ENCODE measurements at places on chromosomes 12 and 14. TPM values are rescaled to one million over a fixed set of nuclear protein-coding genes. Genes with fewer than 3 reads are reported as not detected.

DNA sequence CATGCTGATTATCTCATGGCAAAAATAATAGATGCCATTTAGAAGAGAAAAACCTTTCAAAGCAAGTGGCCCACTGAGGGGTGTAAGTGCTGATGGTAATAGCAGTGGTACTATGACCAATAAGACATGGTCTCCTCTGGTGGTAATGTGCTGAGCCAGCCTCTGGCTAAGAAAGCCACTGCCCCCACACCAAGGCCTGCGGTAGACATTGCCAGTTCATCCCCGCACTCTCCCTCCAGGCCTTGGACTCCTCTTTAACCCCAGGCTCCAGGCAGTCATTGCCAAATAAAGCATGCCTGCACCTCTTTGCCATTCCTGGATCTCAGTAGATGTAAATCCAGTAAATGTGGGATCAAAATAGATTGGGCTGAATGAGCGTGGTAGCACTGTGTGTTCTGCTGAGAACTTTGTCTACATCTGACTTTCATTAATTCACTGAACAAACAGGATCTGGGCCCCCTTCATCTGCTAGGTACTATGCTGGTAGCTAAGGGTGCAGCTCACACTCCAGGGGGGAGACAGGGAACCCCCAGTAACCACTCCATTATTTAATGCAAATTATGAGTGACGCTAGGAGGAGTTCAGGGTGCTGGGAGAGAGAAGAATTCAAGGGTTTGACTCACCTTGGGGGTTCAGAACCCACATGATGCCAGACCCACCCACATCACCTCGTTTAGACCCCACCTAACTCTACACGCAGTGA, 89.3 kb downstream of the BCL11B start:
- DNase-seq, result no peak

DNA sequence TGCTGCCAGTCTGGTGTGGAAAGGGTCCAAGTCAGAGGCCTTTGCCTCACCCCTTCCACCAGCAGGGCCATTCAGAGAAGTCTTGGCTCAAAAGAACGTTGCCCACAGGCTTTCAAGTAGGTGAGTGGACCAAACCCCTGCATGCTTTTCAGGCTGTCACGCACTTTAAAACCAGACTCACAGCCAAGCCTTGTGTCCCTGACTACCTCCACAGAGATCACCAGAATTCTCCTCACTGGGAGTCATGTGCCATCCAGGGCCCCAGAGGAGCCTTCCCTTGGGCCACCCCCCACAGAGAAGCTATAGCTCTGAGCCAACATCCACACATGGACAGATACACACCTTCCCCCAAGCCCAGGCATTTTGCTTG, 283.1 kb downstream of the DPF3 start:
- DNase-seq, result no peak

Gene CLEC4D
- not detected for total RNA-seq

DNA sequence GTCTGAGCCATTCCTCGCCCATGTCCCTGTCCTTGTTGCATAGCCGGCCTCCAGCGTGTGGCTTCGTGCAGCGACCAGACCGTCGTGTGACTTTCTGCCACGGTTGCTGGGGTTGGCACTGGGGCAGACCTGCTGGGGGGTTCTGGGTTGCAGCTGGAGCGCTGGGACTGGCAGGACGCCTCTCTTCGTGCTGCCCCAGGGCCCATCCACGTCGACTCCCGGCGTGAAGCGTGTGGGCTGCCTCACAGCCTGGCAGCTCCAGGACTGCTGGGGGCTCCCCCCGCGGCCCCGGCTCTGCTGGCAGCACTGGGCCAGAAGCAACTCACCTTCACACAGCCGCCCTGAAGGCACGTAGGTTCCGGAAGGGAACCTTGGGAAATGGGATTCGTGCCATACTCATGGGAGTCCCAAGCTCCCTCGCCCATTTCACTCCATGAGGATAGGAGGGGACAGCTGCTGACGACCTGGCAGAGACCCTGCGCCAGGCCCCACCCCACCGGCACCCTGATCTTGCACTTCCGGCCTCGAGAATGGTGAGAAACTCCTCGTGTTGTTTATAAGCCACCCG, 51.9 kb downstream of the GALNT9 start:
- no peak for DNase-seq

GRCh38 chr14:50366115-50366514, 30.6 kb downstream of the CDKL1 start:
- DNase-seq, result no peak

- DNase-seq, result no peak
Measured at GRCh38 chr14:87940382-87940781, 52.6 kb downstream of the GALC start.

Gene RPGRIP1
- 0.08 TPM for total RNA-seq

Gene B4GALNT1
- 11.2 TPM for total RNA-seq

- DNase-seq, result no peak
Measured at GRCh38 chr12:95208678-95209077, 8.6 kb downstream of the FGD6 start.

Data from SK-MEL-5 (cell line).